Stimulated activated CD8-positive, alpha-beta memory T cell treated with anti-CD3 and anti-CD28 coated beads, Interleukin-12 subunit alpha, Interleukin-12 subunit beta, amount 100 ng/mL, for 4 hours (primary cell): ENCODE measurements at places on chromosomes 2 and 18.

DNA sequence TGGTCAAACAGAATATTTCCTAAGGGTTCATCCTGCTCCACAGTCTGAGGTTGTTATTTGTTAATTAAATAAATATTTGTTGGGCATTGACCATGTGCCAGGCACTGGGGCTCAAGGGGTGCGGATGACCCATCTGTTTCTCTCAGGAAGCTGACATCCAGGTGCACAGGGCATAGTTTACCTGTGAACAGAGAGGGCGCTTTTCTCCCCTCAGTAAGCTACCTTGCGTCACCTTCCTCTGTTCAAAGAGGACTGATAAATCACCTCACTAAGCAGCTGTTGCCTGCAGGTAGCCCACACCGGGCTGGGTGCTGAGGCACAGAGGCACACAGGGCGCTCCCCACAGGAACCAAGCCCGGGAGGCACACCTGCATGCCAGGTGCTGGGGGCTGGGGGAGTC lies 41.6 kb downstream of the SH3RF3 start:
- DNase-seq: no peak

- no peak for DNase-seq
Observed at GRCh38 chr2:23584054-23584745, 199.2 kb downstream of the KLHL29 start.

- no peak for DNase-seq
Observed at GRCh38 chr2:199279146-199279545, 178.6 kb downstream of the SATB2 start.

DNA sequence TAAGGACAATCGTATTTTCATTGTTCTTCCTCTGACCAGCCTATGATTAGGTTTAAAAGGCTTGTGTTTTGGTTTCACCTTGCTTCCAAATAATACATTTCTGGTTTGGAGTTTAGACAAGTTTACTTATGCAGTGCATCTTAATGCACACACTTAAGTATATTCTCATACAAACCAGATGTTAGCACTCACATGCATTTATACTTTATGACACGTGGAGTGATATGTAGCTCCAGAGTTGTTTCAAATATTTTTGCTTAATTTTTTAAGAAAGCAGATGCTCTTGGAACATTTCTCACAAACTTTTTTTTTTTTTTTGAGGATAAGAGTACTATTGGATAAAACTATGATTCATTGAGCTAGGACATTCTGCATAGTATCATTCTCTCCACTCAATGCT lies 109.9 kb downstream of the PDE1A start:
- DNase-seq: no peak

DNA sequence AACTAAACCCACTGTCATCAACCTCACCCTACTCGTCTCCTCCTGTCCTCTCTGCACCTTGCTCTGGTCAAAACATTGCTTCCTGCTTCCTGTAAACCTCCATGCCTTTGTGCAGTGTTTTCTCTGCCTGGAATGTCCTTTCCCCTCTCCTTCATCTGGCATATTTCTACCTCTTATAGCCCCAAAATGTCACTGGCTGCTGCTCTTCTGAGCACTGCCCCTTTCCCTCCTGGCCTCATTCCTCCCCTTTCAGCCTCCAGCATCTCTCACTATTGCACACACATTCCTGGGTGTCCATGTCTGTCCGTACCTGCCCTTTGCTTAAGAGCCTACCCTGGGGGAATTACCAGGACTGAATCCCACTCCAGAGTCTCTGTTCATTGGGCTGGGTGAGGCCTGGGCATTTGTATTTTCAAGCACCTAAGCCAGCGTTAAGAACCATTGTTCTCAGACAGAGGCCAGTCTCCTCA lies 84.9 kb downstream of the MOGAT1 start:
- no peak for DNase-seq

DNA sequence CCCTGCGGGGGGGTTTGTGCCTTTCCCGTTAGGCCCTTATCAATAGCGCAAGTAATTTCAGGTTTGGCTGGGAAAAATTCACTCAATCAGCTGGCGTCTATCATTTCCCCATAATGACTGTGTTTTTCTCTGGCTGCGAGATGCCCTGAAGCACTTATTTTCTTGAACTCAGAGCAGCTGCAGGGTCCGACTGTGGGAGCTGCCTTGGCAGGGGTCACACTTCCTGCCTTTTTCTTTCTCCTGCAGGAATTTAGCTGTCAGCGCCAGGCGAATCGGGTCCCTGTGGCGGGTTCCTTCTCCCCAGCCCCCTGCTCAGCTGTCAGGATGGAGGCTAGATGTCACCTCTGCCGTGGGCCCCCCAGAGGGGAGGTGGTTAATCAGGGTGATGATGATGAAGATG lies 81.3 kb upstream of the HPCAL1 start:
- DNase-seq: no peak

- DNase-seq: no peak
Observed at GRCh38 chr18:25244924-25245698, 106.9 kb downstream of the ZNF521 start.

- no peak for DNase-seq
Observed at GRCh38 chr2:54659527-54659926, 63.9 kb upstream of the EML6 start.

DNA sequence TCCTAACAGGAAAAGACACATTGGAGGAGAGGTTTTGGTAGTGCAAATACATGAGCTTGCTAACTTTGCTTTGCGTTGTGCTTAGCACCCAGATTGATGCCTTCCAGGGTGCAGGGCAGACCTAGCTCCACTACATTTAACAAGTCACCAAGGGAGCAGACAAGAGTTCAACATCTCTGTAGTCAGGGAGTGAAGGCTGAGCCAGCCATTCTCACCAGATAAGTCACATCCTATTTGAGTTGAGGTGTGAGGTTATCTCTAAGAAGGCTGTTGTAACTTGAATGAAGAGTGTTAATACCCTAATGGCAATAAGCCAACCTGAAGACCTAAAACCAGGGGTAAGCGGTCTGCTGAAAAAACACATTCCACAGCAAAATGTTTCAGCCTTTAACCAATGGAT lies 69.6 kb upstream of the DSEL start:
- DNase-seq: no peak

- no peak for DNase-seq
Observed at GRCh38 chr2:240822280-240822847, 2.3 kb upstream of the KIF1A start.

- no peak for DNase-seq
Observed at GRCh38 chr2:96386470-96386869, 50.9 kb downstream of the NCAPH start.

GRCh38 chr2:12931186-12931844 lies 214.6 kb downstream of the TRIB2 start:
- DNase-seq: no peak

DNA sequence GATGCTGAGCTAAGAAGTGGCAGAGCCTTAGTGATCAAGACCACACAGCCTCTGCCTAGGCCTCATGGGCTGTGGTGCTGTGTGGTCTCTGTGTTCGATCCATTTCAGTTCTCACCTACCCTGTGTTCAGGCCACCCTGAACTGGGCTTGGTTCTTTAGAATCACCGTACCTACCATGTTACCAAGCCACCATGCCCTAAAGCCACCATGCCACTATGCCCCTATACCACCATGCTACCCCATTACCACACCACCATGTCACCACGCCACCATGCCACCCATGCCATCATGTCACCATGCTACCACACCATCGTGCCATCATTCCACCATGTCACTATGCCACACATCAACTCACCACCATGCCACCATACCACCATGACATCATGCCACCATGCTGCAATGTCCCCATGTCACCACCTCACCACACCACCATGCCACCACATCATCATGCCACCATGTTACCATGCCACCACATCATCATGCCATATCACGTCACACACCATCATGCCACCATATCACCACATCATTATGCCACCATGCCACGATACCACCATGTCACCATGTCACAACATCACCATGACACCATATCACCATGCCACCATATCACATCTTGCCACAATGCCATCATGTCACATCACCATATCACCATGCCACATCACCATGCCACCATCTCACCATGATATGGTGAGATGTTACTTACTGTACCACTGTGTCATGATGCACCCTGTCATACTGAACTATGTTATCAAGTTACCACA lies 191.0 kb upstream of the ARL4C start:
- DNase-seq: no peak

DNA sequence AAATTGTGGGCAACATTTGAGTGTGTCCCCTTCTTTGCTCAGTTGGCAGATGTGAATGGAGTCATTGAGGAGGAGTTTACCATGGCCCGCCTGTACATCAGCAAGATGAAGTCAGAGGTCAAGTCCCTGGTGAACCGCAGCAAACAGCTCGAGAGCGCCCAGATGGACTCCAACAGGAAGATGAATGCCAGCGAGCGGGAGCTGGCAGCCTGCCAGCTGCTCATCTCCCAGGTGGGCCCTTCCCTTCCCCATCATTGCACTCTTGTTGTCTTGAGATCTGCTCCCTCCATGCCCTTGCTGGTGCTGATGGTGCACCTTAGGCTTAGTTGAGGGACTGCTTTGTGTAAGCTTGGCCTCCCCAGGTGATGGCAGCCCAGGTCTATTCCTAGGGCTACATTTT lies 47.5 kb upstream of the LYPD6B start:
- DNase-seq: no peak

GRCh38 chr2:101310834-101311695 lies 2.6 kb upstream of the RNF149 start:
- DNase-seq: no peak

DNA sequence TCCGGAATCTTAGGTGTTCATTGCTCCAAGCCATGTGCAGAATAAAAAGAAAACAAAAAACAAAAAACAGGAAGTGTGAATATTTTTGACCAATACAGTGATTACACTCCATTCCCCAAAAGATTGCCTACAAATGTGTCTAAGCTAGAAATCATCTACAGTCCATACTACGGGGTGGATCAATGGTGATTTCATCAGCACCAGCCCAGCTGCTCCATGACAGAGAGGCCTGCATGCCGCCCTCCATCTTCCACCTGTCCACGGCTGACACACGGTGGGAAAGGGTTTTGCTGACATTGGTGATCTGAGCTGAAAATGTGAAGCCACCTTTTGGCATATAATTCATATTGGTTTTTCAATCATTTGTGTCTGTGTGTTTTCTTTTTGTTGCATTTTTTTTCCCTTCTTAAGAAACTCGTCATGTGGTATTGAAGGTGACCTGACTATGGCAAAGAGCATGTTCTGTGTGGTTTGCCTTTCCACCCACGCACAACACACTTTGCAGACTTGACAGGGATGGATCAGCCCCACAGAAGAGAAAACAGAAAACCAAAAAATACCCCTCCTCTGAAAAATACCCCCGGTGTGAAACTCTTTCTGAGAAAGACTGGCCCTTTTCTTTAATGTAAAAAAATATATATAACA lies 533.1 kb downstream of the RNF144A start:
- DNase-seq: peak; percentile 25

DNA sequence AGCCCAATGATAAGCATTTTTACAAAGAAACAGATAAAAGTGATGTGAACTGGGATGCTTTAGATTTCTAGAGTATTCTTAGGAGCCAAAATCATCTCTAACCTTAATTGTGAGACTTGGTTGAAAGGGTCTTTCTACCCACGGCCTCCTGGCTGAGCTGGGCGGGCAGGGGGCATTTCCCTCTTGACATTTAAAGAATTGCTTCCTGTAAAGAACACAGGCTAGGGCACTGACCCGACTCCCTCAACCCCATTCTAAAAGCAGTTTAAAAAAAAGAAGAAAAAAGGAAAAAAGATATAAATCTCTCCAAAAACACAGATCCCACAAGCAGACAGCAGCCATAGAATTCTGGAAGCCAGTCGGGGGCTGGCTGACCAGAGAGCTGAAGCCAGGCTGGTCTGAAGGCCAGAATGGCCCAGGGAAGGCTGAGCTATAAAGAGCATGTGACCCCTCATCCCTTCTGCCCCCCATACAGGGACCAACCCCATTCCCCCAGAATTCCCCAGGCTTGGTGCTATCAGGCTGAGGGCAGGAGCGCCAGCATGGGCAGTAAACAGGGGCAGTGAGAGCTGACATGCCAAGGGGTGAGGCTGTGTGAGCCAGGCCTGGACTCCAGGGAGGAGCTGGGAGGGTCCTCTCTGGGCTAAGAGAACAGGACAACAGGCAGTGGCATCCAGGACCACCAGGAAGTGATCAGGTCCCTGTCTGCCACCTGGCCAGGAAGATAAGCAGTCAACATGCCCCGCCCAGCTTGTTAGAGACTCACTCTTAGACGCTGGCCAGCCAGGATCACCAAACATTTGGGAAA lies 188.5 kb downstream of the HDAC4 start:
- DNase-seq: no peak

- no peak for DNase-seq
Observed at GRCh38 chr18:35376393-35376741, 770 bp downstream of the ZNF396 start.

DNA sequence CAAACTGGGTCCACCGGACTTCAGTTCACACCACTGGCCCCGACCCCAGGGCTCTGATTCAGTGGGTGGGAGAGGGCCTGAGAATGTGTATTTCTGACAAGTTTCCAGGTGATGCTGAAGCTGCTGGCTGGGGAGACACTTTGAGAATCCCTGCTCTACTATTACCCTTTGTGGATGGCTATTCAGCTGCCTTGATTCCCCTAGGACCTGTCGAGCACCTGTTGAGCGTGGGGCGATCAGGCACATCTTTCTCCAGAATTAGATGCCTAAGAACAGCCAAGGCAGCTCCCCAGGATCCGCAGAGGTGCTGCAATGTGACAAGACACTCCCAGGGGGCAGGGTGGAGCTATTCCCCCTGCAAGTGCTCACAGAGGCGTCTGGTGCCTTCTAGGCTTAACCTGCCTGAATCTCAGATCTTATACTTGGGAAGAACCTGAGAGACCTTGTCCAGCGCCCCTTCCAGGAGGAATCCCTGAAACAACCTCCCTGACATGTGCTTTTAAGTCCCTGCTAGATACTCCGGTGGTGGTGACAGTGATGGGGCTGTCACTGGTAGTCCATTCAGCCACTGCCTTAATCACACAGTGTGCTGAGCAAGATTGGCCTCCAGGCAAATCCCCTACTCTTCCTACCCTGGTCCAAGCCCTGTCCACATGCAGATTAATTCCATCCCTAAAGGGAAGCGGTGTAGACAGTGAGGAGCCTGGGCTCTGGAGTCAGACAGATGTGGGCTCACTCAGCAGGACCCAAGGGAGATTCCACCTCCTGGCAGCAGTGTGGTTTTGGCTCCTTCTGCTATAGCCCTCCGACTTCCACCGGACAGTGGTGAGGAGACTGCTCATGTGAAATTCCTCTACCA lies 43.4 kb upstream of the OTOF start:
- no peak for DNase-seq

DNA sequence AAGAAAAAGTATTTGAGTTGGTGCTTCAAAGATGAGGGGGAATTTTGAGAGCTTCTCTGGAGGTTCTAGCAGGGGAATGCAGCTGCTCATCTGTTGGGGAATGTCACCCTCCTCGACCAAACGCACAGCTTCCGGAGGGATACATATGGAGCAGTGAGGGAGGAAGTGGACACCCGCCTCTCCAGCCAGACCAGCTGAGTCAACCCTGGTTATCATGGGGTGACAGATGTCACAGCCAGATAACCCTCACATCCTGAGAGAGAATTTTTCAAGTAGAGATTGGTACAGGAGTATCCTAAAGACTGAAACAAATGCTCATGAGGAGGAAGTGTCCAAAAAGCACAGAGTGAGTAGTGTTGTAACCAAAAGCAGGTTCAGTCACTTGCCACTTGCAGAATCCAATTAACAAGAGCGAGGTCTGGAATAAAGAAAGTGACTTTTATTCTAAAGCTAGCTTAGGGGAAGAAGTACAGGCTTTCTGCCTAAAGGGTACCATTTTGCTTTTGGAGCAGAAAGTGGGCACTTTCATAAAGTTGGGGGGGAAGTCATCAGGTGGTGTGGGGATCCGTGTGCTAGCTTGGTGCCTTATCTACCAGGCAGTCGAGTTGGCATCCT lies 395.2 kb downstream of the RAD51AP2 start:
- no peak for DNase-seq

GRCh38 chr2:7844414-7844965 lies 837.4 kb upstream of the ID2 start:
- DNase-seq: no peak
